ENCODE measurements at places on chromosomes 1 and 21.

DNA sequence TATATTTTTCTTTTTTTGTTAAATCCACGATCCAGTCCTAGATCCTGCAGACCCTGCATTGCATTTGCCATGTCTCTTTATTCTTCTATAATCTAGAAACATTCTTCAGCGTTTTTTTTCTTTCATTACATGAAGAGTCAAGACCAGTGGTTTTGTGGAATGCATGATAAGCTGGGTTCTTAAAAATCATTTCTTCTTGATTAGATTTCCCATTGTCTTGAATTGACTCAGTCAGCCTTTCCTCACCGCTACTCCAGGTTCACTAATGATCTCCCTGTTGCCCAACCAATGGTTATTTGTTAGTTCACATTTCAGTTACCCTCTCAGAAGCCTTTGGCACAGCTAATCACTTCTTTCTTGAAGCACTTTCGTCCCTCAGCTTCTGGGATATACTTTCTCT, 25.2 kb downstream of the CHD1L start:
- no peak for DNase-seq

DNA sequence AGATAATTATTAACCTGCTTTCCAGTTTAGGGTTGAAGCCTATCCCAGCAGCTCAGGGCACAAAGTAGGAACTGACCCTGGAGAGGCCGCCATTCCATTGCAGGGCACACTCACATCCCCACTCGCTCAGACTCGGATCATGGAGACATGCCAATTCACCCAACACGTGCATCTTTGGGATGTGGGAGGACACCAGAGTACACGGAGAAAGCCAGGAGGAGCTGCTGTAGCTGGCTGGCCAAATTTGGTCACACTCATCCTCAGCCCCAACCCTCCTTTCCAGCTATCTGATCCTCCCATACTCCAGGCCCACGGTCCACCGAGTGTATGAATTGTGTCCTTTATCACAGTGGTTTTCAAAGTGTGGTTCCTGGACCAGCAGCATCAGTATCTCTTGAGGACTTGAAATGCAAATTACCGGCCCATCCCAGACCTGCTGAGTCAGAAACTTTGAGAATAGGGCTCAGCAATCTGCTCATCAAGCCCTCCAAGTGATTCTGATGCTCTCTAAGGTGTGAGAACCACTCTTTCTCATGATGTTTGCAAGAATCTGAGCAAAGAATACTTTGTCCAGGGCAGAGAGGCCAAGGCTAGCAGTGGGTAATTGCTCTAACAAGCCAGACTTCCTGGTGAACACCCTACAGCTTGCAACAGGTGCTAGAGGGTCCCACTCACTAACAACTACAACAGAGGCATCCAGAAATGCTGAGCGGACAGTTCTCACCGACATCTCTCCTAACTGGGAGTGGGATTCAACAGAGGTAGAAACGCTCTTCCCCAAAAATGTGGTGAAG, 26.3 kb downstream of the IER5 start:
- no peak for DNase-seq

DNA sequence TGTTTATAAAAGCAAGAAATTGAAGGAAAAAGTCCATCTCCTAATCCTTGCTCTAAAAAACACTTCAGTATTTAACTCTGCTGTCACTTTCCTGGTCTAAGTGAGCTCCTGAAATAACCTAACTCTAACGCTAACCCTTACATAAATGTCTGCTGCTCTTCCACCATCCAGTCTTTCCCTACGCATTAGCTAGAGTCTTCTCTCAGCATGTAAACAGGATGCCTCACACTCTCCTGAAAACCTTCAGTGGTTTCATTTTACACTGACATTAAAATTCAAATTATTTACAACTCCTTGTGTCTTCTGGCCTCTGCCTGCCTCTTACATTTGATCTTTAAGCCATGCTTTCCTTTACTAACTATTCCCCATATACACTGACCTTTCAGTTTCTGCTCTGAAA, 697.6 kb upstream of the CXADR start:
- DNase-seq = no peak

- no peak for DNase-seq
These were observed 4.4 kb downstream of the CYB561D1 start for GRCh38 chr1:109498161-109498801.

DNA sequence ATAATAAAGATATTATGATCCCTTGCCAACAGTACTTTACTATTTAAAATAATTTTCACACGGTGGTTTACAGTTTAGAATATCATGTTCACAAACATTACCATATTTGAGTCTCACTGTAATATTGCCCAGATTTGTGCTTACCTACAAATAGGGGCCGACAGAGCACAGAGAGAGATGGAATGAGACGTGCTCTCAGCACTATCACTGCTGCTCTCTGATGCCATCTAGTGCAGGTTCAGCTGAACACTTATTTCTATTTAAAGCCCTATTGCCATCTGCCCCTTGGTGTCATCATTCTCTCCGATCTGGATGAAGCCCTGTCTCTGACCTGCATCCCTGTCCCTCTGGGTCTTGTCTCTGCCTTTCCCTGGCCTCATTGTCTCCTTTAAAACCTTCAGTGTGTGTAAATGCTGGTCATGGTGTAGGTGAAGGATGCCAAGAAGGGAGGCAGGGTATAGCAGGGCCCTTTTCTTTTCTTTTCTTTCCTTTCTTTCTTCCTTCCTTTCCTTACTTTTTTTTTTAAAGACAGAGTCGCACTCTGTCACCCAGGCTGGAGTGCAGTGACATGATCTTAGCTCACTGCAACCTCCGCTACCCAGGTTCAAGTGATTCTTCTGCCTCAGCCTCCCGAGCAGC, 6.9 kb upstream of the GPATCH4 start:
- peak; percentile 17 for DNase-seq

DNA sequence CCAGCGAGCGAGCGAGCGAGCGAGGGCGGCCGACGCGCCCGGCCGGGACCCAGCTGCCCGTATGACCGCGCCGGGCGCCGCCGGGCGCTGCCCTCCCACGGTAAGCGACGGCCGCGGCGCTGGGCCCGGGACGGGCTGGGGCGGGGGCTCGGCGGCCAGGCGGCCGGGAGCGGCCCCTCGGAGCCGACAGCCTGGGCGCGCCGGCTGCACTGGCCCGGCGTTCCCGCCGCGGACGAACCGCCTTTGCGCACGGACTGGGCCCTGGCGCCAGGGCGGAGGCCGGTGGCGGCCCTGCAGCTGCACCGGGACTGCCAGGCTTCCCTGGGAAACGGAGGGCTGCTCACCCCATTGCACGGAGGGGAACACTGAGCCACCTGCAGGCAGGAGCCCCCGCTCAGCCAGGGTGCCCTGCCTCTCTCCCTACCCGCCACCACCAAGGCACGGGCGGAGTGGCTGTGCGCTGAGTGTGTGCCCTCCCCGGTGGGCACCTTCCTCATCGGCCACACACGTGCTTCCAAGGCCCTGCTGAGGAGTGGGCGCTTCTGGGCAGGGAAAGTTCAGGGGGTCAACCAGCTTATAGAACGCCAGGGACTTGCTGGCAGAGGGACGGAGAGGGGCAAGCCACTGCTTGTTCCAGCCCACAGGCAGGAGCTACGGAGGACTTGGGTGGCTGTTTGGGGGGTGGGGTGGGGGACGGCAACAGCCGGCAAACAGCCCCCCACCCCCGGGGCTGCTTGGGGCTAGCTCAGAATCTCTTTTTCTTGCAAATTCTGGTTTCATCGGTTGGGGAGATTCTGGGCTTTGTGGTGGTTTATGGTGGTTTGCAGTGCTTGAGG, 532 bp downstream of the CSF1 start:
- DNase-seq = no peak

DNA sequence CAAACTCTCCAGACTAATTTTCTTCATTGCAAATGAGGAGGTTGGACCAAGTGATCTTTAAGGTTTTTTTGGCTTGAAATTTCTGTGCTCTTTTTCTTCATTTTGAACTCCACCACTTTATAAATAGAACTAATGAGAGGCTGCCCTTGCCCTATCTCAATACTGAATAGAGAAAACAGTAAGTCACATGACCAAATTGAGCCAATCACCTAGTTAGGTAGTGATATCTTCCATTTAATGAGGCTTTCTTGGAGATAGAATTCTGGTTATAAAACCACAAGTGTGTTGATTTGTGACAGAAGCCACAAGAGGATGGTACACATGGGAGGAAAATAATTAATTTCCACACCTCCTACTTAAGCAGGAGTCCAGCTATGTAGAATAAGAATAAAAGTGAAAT, 263.4 kb upstream of the SNX7 start:
- DNase-seq = no peak

- DNase-seq = no peak
These were observed 9.3 kb downstream of the FTCD start for GRCh38 chr21:46145840-46146691.

DNA sequence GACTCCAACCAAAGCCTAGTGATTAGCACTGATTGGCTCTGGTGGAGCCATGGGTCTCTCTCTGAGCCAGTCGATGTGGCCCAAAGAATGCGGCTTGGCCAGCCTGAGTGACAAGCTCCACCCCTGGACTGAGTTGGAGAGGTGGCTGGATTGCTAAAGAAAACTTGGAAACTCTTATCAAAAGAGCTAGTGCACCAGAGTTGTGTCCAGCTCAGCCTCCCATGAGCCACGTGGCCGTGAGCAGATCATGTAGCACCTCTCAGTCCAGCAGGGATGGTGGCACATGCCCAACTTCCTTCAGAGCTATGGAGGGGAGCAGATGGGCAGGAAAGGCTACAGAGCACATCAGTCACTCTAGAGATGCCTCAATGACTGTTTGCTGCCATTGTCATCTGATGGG, 142.8 kb upstream of the VAMP3 start:
- no peak for DNase-seq

- DNase-seq = no peak
These were observed 40.8 kb downstream of the WNT2B start for GRCh38 chr1:112549590-112549989.

- DNase-seq = no peak
These were observed 6.7 kb downstream of the LSS start for GRCh38 chr21:46221664-46222435.

DNA sequence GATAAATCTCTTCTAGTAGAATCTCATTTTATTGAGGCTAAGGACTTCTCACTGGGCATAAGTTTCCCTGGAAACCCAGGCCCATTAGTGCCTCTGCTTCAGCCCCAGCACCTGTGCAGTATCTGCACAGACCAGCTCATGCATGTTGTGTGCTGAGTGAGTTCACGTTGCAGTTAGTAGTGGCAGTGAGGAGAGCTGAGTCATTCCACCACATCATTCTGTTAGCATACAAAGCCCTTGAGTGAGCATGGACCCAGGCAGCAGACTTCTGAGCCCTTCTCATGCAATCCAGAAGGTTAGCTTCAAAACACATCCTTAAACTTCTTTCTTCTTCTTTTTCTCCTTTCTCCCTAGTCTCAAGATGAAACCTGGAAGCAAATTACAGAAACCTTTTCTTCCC, 45.8 kb upstream of the NTPCR start:
- DNase-seq = no peak

DNA sequence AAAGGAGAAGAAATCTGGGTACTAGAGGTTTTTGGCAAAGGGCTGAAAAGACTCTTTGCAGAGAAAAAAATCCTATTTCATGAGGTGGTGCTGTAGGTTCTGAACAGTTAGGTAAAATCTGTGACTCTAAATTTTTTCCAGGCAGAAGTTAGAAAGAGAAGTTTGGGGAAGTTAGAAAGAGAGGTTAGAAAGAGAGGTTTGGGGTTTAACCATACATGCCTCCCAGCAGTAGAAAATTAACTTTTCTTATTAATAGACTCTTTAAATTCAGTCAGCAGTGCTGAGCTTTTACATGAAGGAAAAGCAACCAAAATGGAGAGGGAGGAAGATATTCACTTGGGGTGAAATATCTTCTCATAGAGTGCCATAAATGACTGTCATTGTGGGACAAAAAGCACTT, 12.2 kb downstream of the AMY1C start:
- no peak for DNase-seq

GRCh38 chr1:206144605-206145004, 27.4 kb upstream of the AVPR1B start:
- no peak for DNase-seq

DNA sequence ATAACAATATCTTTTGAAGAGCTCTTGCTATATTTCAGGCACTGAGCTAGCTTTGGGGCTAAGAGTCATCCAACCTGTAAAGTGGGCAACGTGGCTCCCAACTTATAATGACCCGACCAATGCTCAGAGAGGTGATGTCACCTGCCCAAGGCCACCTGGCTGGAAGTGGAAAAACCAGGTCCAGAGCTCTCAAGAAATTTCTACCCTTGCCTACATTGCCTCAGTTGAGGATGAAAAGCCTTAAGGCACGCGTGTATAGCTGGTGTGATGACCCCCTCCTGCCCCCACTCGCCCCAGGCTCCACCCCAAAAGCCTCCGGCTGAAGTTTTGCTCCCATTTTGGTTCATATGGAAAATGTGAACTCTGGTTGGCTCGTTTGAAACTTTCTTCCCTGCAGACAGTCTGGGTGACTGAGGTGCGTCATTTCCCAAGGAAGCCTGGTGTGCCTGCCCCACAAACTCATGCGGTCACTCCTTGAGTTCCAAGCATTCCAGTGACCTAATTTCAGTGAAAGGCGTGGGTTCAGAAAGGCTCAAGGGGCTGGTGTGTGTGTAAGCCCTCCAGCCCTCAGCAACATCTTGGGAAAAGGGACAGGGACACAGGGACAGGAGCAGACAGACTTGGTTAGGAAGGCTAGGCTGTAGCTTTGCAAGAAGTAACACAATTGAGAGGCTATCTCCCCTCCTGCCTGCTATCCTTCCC, 20.5 kb downstream of the HTR1D start:
- DNase-seq = no peak

- peak; percentile 84 for DNase-seq
These were observed 926 bp upstream of the ATP1B1 start for GRCh38 chr1:169105434-169106094.

DNA sequence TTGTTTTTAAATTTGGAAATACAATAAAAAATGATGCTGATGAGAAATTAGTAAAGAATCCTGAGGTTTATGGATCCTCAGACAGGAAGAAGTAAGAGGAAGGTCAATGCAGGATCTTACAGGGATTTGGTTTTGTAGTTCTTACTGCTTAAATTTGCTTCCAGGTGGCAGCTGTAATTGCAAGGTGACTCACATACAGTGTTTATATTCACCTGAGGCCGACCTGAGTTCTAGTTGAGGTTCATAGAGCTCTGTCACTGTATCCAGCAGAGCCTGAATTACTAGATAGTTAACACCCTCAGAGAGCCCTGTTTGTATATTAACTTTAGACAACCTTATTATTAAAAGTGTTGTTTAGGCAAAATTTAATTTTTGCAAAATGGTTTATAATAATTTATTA, 1.4 kb upstream of the WDR26 start:
- DNase-seq = no peak

GRCh38 chr1:46070164-46070814, 62.1 kb downstream of the PIK3R3 start:
- no peak for DNase-seq

- no peak for DNase-seq
These were observed 9.7 kb upstream of the COL6A2 start for GRCh38 chr21:46088189-46088588.

- no peak for DNase-seq
These were observed 78.6 kb downstream of the RGS2 start for GRCh38 chr1:192887426-192887825.
